ENCODE measurements at places on chromosomes 12 and 14. TPM values are rescaled to one million over a fixed set of nuclear protein-coding genes. Genes with fewer than 3 reads are reported as not detected.

GLT1D1 gene
- 4.4 TPM for total RNA-seq

MGP gene
- total RNA-seq: not detected

STAB2 gene
- total RNA-seq: 0.14 TPM

SALL2 gene
- total RNA-seq: 281 TPM

GRCh38 chr12:116616536-116617248 is 57.5 kb downstream of the MAP1LC3B2 start:
- 0 out of 2 replicates have a peak, but pooled peaks cover 4% of the 10 kb centered on the region for H3K4me1 ChIP-seq
- DNase-seq: no peak
- H3K36me3 ChIP-seq: no peaks in the 10 kb centered on the region

- H3K4me1 ChIP-seq: peaks cover 8% of the 10 kb centered on the region
- H3K27ac ChIP-seq: no peak overlapping the region
- H3K4me3 ChIP-seq: no peak overlapping the region
- no peaks in the 10 kb centered on the region for H3K27me3 ChIP-seq
- H3K36me3 ChIP-seq: peaks cover 7% of the 10 kb centered on the region
- DNase-seq: peak; percentile 9
Observed at GRCh38 chr14:24437020-24437735, 5.4 kb downstream of the SDR39U1 start.

DNA sequence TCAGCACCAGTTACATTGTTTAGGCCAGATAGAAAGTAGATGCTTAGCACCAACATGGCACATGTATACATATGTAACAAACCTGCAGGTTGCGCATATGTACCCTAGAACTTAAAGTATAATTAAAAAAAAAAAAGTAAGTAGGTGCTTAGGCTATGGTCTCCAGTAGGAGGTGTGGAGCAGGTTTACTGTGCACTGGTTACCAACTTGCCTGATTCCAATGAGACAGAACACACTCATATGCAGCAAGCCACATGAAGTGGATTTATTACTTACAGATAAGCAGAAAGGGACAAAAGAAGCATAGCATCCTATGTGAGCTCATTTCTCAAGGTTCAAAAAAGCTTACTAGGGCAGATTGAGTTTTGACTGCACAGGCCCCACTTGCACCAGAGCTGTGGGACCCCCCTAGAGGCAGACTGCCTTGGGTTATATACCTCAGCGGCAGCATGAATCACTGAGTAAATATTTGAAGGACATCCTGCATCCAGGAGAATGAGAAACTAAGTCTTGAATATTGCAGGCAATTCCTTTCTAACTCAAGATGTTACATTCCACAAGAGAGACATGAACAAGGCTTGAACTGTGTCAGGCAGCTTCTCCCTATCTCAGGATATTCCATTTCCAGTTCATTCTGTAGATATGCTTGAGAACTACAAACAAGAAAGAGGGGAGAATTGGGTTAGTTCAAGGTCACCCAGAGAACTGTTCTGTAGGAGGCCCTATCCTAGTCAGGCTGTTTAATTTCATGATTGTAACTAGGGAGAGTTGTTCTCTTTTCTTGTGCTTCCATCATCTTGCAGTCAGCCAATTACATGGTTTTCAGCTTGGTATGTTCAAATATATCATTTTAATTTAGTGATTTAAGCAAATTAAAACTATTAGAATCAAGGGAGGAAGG is 30.1 kb downstream of the LRFN5 start:
- no peak overlapping the region for H3K4me3 ChIP-seq
- H3K27ac ChIP-seq: no peak overlapping the region
- no peaks in the 10 kb centered on the region for H3K36me3 ChIP-seq
- peaks cover 2% of the 10 kb centered on the region for H3K4me1 ChIP-seq
- DNase-seq: peak; percentile 11

Data from GM23338 (cell line).